ENCODE measurements at places on chromosomes 3 and 15.

GRCh38 chr15:42159381-42160015 is 3.1 kb upstream of the PLA2G4F start:
- DNase-seq, result no peak

DNA sequence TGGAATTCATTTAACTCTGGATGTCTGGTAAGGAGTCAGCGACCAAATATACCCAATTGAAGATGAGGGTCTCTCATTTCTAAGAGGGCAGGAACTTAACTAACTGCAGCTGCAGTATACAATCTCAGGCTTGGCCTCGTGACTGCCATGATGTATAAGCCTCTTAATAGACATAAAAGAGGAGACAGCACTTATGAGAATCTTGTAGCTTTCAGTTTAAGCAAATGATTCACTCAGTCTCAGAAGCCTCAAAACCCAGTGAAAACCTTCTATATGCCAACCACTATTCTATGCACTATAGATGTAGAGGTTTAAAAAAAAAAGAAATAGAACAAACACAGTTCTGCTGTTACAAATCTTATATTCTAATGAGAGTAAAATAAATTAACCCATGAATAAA is 513.9 kb downstream of the TBL1XR1 start:
- no peak for DNase-seq

DNA sequence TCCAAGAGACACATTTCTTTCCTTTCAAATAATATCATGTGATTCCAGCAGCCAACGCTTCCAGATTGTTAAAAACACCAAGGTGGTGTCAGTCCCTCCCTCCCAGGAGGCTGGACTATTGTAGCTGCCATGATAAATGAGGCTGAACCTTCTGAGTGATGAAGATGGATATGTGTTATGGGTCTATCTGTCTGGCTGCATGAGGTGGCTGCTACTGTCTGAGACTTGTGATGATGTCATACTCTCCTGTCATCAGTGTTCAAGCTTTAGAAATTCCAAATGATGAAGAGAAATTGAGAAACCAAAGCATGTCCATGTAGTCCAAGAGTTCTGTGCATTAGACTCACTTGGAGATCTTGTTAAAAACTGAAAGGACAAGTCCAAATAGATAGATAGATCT is 683.0 kb downstream of the NTRK3 start:
- no peak for DNase-seq

DNA sequence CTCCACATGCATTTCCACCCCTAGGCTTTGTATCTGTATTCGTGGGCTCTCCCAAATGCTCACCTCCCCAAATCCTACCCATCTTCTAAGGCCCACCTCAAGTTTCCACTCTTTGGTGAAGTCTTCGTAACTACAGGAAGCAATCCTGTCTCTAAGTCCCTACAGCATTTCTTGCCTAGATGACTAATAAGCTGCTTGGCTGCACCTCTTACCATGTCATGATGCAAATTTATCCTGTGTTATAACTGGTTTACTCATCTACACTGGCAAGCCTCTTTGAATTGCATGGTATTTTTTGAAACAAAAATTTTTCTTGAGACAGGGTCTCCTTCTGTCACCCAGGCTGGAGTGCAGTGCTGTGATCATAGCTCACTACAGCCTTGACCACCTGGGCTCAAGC is 73.3 kb downstream of the SETMAR start:
- DNase-seq, result no peak

DNA sequence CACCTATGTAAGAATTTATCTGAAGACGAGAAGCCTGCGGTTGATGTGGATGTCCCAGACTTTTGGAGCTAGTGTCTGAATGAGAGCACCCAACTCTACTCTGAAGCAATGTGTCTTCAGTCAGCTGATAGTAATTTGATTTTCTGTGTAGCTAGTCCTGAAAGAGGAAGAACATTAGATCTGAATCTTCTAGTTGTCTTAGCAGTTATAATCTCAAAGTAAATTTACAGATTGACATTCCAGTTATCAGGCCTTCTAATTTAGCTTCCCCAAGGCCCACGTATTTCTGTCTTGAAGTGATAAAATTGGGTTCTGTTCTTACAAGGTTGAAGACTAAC is 1.5 kb downstream of the TCAIM start:
- DNase-seq, result no peak

- DNase-seq, result no peak
Measured at GRCh38 chr15:43151688-43152087, 18.3 kb downstream of the TMEM62 start.

GRCh38 chr3:179463319-179463718 is 12.0 kb upstream of the GNB4 start:
- DNase-seq, result no peak
